ENCODE measurements at places on chromosomes 7 and 10.
A peak's percentile ranks its signal among the peaks of the same experiment; 100 is the strongest.

DNA sequence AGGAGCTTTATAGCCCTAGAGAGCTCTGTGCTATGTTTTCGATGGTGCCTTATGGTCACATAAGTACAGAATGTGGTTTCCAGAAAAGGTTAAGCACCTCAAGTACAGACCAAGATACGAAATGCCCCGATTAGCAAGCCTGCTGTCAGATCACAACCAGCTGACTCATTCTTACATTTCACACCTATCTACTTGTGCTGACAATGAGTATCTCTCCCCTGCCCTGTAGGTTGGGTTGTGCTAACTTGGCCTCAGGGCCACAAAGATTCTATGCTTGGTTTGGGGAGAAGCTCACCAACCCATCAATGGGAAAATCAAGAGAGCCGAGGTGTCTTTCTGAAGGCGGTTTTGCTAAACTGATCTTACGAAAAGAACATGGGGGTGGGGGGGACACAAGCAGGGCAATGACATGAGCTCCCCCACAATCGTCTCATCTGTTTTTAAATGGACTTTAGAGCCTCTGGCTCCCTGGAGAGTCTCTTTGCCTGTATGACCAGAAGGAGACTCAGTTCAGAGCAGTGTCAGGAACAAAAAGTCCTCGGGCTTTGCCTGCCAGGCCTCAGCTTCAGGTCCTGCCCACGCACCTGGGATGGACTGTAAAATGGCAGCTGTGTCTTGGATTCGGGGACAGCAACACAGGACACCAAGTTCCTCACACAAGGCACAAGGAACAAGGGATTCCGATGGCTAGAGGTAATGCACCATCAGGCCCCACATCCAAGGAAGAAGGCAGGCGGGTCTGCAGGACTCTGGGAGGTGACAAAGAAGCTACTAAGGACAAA lies 55.1 kb downstream of the FAM53B start:
- DNase-seq = peak; percentile 2

DNA sequence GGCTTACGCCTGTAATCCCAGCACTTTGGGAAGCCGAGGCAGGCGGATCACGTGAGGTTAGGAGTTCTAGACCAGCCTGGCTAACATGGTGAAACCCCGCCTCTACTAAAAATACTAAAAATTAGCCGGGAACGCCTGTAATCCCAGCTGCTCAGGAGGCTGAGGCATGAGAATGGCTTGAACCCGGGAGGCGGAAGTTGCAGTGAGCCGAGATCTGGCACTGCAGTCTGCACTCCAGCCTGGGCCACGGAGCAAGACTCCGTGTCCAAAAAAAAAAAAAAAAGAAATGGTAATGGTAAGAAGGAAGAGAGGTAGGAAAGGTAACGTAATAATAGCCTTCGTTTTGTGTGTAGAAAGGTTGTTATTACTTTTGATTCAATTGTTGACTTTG lies 1.2 kb downstream of the HSPA14 start:
- DNase-seq = peak; percentile 45

- DNase-seq = no peak
Observed at GRCh38 chr10:1379601-1380000, 323.4 kb downstream of the WDR37 start.

DNA sequence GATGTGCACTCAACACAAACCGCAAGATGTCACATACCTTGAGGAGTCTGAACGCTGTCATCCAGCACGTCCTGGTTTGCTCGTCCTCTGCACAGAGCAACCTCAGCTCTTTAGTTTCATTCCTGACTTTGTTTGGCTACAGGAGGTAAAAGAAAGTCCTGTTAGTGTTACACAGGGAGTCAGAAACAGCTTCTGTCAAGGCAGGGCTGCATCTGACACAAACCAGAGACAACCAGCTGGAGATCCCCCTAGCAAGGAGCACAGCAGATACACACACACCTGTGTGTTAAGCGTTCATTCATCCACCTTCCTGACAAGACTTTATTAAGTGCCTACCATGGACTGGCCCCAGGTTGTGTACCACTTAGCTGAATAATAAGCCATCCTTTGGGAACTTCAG lies 47.5 kb upstream of the DDC start:
- DNase-seq = no peak

GRCh38 chr10:61635932-61636331 lies 26.8 kb upstream of the CABCOCO1 start:
- no peak for DNase-seq

- DNase-seq = no peak
Observed at GRCh38 chr10:10663622-10664021, 354.1 kb upstream of the CELF2 start.

- DNase-seq = no peak
Observed at GRCh38 chr7:125122173-125122572, 192.5 kb upstream of the POT1 start.

- DNase-seq = no peak
Observed at GRCh38 chr10:61539876-61540275, 86.7 kb upstream of the TMEM26 start.

- no peak for DNase-seq
Observed at GRCh38 chr7:40760987-40761386, 626.2 kb downstream of the SUGCT start.

DNA sequence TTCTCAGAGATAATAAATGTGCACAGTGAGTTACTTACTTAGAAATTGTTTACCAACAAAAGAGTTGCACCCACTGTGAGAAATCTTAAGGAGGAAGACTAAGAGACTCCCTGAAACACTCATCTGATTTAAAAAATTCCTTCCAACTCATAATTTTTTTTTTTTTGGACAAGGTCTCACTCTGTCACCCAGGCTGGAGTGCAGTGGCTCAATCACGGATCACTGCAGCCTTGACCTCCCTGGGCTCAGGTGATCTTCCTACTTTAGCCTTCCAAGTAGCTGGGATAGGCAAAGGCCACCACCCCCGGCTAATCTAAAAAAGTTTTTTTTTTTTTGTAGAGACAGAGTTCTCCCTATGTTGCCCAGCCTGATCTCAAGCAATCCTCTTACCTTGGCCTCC lies 36.0 kb downstream of the MALSU1 start:
- no peak for DNase-seq

DNA sequence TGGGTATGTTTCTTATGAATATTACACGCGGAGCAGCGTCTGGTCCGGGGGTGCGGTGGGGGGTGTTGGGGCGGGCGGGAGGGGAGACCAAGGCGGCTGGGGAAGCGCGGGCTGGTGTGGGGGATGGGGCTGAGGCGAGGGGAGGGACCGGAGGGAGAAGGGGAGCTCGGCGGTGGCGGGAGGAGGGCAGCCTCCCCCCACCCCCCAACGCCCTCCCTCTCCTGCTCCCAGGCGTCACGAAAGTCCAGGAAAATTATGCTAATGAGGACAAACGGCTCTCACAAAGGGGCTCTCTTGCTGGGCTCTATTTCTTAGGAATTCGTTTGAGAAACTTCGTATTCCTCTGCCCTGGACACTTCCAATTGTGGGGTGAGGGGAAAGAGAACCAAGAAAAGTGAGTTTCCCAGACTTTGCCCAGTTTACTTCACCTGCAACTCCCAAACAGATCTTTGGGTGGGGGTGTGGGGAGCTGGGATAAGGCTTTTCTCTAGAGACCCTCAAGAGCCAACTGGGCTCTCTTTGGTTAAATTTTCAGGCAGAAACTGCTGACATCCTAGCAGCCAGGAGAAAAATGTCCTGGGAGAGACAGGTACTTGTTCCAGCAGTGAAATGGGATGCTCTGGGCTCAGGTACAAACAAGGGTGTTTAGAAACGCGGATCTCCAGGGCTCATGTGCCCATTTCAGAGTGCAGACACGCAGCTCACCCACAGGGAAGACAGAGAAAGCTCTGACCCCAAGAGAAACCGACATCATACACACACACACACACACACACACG lies 11.7 kb upstream of the HOXA2 start:
- no peak for DNase-seq

DNA sequence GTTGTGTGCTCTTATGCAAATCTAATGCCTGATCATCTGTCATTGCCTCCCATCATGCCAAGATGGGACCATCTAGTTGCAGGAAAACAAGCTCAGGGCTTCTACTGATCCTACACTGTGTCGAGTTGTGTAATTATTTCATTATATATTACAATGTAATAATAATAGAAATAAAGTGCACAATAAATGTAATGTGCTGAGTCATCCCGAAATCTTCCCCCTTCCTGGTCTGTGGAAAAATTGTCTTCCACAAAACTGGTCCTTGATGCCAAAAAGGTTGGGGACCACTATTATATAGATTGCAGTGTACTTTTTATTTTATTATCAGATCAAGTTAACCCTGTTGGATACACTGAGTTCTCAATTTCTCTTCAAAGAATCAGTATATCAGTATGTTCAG lies 50.2 kb downstream of the BBS9 start:
- no peak for DNase-seq

DNA sequence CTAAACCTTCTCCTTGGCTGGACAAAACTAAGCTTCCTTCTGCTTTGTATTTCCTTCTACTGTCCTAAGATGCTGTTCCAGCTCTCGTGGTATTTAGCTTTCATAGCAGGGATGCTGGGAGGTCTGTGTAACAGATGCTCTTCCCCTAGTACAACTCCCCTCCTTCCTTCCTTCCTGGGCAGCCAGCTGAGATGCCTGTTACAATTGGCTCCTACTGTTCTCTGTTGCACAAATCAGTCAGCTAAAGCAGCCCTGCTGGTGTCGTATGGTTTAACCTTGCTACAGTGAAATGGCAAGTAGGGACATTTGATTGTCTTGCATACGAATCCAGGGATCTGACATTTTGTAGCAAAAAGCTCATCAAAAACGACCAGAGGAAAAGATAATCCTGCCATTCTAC lies 143.8 kb downstream of the ARHGAP21 start:
- DNase-seq = no peak

DNA sequence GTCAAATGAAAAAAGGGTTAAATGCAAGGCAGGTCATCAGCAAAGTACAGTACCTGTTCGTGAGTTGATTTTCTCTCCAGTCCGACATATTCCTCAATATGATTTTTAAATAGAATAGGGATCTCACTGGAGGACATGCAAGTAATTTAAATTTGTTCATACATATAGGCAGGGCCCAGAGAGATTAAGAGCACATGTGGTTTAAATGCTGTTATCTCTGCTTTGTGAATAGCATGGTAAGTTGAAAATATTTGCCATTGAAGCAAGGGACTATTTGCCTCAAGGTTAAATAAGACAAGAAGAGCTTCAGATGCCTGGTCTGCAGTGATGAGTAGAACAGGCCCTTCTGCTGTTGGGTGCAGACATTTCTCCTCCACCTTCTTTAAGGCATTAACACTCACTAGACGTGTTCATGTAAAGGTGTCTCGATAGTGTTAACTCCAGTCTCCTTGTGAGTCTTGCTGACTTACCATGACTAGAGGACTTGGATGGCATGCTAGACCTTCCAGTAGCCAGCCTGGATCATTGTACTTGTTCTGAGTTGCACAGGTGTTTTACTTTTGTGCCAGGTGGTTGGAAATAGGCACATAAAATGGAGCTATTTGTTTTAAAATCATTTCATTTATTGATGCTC lies 15.6 kb upstream of the AKR1C3 start:
- no peak for DNase-seq

DNA sequence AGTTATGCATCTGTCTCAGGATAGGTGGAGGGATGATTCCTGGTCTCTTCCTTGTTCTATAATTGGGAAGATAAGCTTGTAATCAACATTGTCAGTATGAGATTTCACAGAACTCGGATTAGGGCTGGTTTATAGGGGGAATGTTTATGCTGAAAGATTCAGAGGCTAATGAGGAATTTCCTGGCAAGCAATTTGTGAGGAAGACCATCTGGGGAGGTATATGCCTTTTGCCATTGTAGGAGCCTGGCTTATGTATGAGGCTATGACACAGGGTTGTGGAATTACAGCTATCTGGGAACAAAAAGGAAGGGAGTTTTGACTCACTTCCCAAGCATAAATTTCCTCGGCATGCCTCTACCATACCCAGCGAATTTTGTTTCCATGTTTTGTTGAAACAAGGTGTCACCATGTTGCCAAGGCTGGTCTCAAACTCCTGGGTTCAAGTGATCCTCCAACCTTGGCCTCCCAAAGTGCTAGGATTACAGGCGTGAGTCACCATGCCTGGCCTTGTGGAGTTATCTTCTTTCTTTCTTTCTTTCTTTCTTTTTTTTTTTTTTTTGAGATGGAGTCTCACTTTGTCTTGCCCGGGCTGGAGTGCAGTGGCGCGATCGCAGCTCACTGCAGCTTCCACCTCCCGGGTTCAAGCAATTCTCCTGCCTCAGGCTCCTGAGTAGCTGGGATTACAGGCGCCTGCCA lies 1.6 kb upstream of the COPS6 start:
- DNase-seq = no peak

- DNase-seq = no peak
Observed at GRCh38 chr10:8921568-8921967, 867.1 kb downstream of the GATA3 start.

DNA sequence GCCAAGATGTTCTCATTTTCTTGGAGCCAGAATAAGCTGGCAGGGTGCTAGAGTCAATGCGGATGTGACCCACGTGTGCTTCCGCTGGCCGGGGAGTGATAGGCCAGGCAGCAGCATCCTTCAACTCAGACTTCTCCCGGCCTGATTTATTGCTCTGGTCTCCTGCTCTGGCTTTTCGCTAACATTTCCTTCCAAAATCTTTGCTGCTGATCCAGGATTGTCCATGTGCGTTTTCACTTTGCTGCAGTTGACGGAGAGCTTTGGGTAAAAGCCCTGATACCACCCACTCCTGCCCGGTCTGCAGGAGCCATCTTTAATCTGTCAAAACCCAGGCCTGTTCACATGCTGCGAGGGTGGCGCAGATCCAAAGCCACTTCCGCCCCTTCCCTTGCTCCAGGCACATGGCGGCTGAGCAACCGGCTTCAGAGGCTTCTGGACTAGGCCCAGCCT lies 106.8 kb downstream of the CYP26A1 start:
- DNase-seq = peak; percentile 82

- peak; percentile 68 for DNase-seq
Observed at GRCh38 chr10:103845972-103846371, 9.4 kb downstream of the SH3PXD2A start.

GRCh38 chr7:1158203-1159126 lies 1.5 kb downstream of the ZFAND2A start:
- DNase-seq = no peak

DNA sequence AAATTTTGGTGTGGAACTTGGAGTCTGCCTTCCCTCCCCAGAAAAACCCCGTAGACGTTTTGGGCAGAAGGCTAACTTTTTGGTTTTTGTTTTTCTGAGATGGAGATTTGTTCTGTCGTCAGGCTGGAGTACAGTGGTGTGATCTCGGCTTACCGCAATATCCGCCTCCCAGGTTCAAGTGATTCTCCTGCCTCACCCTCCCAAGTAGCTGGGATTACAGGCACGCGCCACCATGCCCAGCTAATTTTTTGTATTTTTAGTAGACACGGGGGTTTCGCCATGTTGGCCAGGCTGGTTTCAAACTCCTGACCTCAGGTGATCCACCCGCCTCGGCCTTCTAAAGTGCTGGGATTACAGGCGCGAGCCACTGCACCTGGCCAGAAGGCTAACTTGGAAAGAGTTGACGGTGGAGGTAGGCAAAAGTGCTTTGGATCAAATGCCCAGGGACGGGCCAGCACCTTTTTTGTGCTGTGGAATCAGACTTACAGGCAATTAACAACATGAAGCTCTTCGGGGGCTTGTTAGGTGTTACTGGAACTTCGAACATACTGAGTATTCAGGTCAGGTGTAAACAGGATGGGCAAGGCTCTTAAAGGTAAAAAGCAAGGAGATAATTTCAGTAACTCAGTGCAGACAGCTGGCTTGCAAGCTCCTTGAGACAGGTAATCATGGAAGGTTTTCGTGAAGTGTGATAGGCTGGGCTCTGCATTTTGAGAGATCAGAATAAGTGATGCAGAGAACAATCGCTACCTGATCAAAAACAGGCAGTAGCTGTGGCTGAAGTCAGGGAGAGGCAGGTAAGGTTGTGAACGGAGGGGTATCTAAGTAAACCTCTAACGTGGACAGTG lies 1.8 kb downstream of the PPP1R35 start:
- no peak for DNase-seq

- DNase-seq = no peak
Observed at GRCh38 chr10:112374724-112375541, 1.0 kb downstream of the ACSL5 start.

Measured in right cardiac atrium (tissue), 5 donors.